ENCODE measurements at places on chromosomes 1 and 21. TPM values are rescaled to one million over a fixed set of nuclear protein-coding genes. Genes with fewer than 3 reads are reported as not detected.

CR1 gene
- total RNA-seq: 7.2 TPM

OR2M3 gene
- not detected for total RNA-seq

CCDC27 gene
- total RNA-seq: not detected

APH1A gene
- 134 TPM for total RNA-seq

SPRR2A gene
- not detected for total RNA-seq

OR2AK2 gene
- 0.62 TPM for total RNA-seq

OR2T8 gene
- total RNA-seq: not detected

CD48 gene
- total RNA-seq: 397 TPM

PSEN2 gene
- 1.00 TPM for total RNA-seq

RHOU gene
- total RNA-seq: 0.57 TPM

C1orf116 gene
- 0.27 TPM for total RNA-seq

KCNC4 gene
- total RNA-seq: 13.1 TPM

CELA3B gene
- total RNA-seq: not detected

ERG gene
- not detected for total RNA-seq

VCAM1 gene
- 1.2 TPM for total RNA-seq

PGBD2 gene
- 1.9 TPM for total RNA-seq

G0S2 gene
- 1.5 TPM for total RNA-seq

DCDC2B gene
- total RNA-seq: not detected

MFAP2 gene
- not detected for total RNA-seq

STIL gene
- 1.8 TPM for total RNA-seq

TNFRSF9 gene
- total RNA-seq: 3.8 TPM

USH2A gene
- not detected for total RNA-seq

Measured in CD8-positive, alpha-beta T cell (primary cell).